ENCODE measurements at places on chromosomes 5 and 9. TPM values are rescaled to one million over a fixed set of nuclear protein-coding genes. Genes with fewer than 3 reads are reported as not detected.

CDC20B gene
- total RNA-seq = not detected

DNA sequence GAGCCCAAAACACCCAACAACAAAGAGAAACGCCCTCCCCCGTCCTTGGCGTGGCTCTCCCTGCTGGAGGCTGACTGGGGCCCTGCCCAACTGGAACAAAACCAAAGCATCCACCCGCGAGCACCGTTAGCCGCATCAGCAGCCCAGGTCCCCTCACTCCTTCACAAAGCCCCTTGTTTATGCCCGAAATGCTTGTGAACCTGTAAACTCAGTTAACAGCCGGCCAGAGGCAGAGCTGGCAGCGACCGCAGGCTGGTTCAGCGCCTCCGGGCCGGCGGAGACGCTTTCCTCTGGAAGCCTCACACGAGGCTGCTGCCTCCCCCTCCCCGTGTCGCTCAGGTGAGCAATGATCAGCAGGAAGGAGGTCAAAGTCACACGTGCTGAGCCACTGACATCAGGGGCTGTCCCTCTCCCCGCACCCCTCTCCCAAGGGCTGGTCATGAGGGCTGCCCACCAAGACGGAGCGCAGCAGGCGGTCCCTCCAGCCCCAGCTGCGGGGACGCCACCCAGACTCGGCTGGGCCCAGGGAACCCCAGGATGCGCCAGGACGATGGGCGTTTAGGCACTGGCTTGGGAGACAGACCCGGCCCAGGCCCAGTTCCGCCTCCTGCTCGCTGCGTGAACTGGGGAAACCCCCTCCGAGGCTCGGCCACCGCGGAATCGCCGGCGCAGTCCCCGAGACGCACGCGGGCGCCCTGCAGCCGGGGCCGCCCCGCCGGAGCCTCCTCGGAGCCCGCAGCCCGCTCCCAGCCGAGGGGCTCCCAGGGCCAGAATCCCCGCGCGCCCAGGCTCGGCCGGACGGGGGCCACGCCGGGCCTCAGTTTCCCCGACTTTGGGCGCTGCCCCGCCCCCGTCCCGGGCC, 563 bp downstream of the SNAPC4 start:
- no peaks in the 10 kb centered on the region for H3K27me3 ChIP-seq
- H3K36me3 ChIP-seq = no peaks in the 10 kb centered on the region

DNA sequence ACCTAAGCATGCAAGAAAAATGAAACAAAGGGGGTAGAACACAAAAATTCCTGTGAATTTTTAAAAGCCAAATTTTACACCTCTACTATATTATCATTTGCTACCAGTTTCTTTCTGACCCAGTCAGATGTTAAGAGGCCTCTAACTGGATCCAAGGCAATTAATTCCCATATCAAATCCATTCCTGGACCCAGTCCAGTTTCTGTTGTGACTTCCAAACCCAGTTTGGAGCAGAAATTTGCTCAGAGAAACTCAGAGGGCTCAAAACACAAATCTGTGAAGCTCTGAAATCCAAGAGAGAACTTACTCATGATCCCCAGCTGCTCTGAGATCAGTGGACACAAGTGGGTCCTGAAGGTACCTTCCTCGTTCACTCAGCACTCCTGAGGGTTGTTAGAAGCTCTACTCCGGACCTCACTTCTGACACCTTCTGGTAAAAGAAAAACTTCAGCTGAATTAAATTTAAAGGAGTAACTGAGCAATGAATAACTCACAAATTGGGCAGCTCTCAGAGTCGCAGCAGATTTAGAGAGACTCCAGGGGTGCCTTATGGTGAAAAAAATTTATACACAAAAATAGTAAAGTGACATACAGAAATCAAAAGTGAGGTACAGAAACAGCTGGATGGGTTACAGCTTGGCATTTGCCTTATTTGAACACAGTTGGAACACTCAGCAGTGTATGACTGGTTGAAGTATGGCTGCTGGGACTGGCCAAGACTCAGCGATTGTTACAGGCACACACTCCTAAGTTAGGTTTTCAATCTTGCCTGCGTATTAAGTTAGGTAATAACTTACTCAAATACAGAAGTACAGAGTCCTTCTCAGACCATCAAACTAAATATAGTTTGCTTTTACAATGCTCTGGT, 32.4 kb downstream of the INSL4 start:
- H3K27ac ChIP-seq = no peak overlapping the region
- H3K27me3 ChIP-seq = no peaks in the 10 kb centered on the region
- no peak for DNase-seq
- no peaks in the 10 kb centered on the region for H3K36me3 ChIP-seq
- H3K4me3 ChIP-seq = no peak overlapping the region
- H3K4me1 ChIP-seq = no peaks in the 10 kb centered on the region

SLC34A1 gene
- not detected for total RNA-seq

DNA sequence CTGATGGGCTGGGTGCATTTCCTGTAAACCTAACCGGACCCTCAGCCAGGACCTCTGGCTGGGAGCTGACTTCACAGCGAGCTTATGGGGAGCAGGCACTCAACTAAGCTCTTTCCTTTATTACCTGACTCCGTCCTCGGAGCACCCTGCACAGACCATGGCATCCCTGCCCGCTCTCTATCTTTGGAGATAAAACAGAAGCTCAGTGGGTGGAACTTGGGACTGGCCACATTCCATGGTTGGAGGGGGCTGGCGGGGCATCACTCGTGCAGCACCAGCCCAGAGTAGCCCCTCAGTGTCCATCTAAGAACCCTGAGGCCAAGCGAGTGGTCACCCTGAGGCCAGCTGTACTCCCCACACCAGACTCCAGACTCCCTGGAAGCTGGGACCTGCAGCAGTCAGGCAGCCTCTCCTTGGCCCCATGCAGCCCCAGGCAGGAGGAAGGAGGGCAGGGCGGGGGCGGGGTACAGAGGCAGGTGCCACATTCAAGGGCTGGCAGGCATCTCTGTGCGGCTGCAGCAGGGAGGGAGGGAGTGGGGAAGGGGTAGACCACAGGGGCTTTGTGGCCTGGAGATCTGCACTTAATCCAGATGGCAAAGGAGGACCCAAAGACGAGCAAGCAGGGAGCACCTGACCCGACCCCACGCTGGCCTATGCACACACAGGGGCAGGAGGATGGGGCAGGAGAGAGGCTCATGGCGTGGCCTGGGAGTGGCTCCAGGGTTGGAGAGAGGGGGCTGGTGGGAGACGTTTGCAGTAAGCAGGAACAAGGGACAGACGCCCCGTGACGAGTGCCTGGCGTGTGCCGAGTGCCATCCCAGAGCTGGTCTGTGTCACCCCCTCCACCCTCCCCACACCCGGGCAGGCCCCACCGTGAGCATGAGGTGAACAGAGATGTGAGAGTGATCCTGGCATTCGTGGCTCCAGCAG, 26.1 kb downstream of the GLT6D1 start:
- no peaks in the 10 kb centered on the region for H3K36me3 ChIP-seq
- no peak overlapping the region for H3K27ac ChIP-seq
- no peak overlapping the region for H3K4me3 ChIP-seq
- no peaks in the 10 kb centered on the region for H3K27me3 ChIP-seq
- no peak for DNase-seq

- no peak for DNase-seq
- no peaks in the 10 kb centered on the region for H3K36me3 ChIP-seq
- no peaks in the 10 kb centered on the region for H3K4me1 ChIP-seq
- no peaks in the 10 kb centered on the region for H3K27me3 ChIP-seq
These were observed 199.2 kb downstream of the FAM170A start for GRCh38 chr5:119828541-119828940.

GRCh38 chr5:172715421-172715780, 55.6 kb downstream of the DUSP1 start:
- no peaks in the 10 kb centered on the region for H3K36me3 ChIP-seq
- H3K4me1 ChIP-seq = no peaks in the 10 kb centered on the region
- peaks cover 41% of the 10 kb centered on the region for H3K27me3 ChIP-seq
- H3K4me3 ChIP-seq = no peak overlapping the region

DNA sequence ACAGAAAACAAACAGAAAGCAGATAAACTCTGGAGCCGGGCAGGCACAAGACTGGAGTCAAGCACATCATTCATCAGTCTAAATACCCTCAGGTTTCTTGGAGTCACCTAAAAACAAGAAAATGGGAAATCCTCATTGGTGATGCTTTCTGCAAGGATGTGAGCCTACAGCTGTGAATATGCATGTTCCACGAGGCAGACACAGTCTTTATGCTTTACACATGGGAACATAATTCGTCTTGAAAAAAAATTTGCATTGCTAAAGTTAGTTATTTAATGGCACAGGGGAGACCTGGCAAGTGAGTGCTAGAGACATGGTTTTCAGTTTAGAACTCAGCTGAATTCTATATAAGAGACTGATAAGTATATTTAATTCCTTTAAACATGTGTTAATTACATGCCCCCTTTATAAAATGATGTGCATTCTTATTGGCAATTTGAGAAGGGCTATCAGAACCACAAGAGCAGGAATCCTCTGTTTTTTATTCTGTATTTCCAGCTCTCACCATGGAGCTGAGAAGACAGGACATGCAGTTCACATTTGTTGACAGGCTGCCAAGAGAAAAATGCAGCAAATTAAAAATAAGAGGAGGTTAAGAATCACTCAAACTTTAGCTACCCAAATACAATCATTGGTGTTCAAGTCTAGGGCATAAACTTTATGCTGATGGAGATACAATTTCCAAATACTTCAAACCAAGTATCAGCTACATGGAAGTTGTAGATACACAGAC, 438.0 kb upstream of the MPDZ start:
- no peaks in the 10 kb centered on the region for H3K27me3 ChIP-seq
- no peak for DNase-seq
- no peak overlapping the region for H3K4me3 ChIP-seq

DNA sequence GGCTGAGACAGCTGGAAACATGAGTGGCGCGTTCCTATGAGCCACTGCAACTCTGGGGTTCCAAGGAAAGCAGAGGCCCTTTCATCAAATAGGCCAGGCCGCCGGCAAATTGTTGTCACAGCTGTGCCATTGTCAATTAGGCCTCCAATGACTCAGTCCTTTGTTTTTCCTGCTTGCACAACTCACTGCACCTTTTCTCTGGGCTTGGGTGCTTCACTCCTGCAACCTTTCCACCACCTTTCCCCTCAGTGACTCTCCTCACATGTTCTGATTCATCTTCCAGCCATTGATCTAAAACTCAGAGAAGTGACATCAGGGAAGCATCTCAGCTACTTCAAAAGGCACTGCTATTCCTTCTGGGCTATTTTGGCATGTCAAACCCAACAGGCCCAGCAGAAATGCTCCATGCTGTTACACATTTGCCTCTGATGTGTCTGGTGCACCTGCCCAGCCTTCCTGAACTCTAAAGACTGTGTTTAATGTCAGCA, 653.7 kb downstream of the NR2F1-AS1 start:
- H3K4me1 ChIP-seq = no peaks in the 10 kb centered on the region
- no peaks in the 10 kb centered on the region for H3K36me3 ChIP-seq
- no peak overlapping the region for H3K4me3 ChIP-seq
- no peak for DNase-seq
- no peak overlapping the region for H3K27ac ChIP-seq

KCNT1 gene
- not detected for total RNA-seq

ZFP2 gene
- total RNA-seq = 1.1 TPM

KIF4B gene
- total RNA-seq = not detected

DNA sequence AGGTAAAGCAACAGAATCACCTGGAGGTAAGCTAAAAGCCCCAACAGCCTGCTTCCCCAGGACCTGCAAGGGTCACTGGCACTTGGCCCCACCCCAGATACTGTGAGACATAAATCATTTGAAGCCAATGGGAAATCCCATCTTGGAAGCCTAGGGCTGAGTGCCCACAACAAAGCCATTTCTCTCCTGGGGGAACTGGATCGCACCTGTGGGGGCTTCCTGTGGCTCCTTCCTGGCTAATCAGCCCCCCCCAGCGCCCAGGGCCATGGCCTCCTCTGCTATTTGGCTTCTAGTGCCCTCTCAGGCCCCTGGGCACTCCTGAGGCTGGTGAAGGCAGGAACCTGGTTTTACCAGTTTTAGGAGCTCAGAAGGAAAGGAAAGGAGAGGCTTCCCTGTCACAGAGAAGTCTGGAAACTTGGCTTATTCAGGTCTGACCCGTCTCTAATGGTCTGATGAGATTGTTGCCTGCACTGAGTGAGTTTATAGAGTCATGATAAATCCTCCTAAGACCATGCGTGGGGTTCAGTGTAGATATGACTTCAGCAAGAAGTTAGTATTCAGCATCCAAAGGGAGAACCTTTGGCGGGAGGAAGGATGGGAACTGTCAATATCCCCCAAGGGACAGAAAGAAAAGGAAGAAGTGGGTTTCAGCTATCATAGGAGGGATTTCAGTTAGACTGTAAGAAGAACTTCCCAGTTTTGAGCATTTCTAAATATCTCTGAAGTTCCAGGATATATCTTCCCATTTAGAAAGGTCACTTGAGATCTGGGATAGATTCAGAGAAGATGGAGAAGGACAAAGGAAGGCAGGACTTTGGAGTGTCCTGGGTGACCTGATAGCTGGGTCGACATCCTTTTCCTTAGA, 1.2 kb downstream of the KCNMB1 start:
- no peak overlapping the region for H3K27ac ChIP-seq
- H3K36me3 ChIP-seq = no peaks in the 10 kb centered on the region
- peaks cover 16% of the 10 kb centered on the region for H3K27me3 ChIP-seq
- H3K4me1 ChIP-seq = peaks cover 2% of the 10 kb centered on the region

DNA sequence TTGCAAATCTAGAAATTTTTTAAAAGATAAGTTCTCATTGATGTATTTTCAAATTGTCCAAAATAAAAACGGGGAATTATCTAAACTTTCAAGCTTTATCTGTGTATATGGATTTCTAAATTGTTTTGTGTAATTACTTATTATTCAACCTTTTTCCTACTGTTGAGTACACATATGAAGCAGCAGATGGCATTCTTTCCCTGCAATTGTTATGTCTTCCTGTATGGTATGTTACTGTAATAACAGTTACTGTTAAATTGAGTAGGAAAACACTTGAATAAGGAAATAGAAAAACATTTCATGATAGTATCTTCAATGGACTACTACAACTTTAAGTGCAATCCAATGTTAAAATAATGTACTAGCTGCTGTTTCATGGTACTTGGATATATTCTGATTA, 124.8 kb downstream of the RANBP17 start:
- H3K36me3 ChIP-seq = no peaks in the 10 kb centered on the region
- H3K27ac ChIP-seq = no peak overlapping the region
- H3K4me3 ChIP-seq = no peak overlapping the region
- H3K4me1 ChIP-seq = no peaks in the 10 kb centered on the region

DNA sequence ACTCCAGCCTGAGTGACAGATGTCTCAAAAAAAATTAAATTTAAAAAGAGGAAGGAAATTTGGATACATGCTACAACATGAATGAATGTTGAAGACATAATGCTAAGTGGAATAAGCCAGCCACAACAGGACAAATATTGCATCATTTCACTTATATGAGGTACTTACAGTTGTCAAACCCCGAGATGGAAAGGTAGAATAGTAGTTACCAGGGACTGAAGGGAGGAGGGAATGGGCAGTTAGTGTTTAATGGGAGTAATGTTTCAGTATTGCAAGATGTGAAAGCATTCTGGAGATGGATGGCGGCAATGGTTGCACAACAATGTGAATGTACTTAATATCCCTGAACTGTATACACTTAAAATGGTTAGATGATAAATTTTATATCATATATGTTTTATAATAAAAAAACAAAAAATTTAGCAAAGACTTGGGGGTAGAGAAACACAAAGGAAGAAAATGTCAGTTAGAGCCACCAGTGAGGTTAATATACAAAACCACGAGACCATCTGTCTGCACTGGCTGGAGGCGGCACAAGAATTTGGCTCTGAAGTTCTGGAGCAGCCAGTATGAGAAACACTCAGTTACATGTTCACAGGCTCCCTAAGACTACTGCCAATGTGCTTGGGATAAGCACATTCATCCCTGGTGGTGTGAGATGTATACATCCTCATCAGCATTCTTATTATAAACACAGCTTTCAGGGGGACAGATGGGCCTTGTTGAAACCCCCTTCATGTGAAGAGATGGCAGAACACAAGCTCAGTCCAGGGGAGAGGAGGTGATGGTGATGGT, 37.0 kb upstream of the RPS23 start:
- peaks cover 9% of the 10 kb centered on the region for H3K27me3 ChIP-seq
- DNase-seq = no peak
- no peak overlapping the region for H3K4me3 ChIP-seq
- H3K27ac ChIP-seq = no peak overlapping the region
